ENCODE measurements at places on chromosomes 4 and X. TPM values are rescaled to one million over a fixed set of nuclear protein-coding genes. Genes with fewer than 3 reads are reported as not detected.

DCTD gene
- 272 TPM for polyA plus RNA-seq

- no peak for DNase-seq
Measured at GRCh38 chr4:100198061-100198460, 7.8 kb upstream of the DDIT4L start.

GRCh38 chr4:152038238-152038637 lies 277.4 kb upstream of the GATB start:
- DNase-seq: no peak

GRCh38 chr4:42596918-42597317 lies 60.0 kb downstream of the ATP8A1 start:
- no peak for DNase-seq

FGFBP2 gene
- 2.2 TPM for polyA plus RNA-seq

HDX gene
- 4.3 TPM for polyA plus RNA-seq

DNA sequence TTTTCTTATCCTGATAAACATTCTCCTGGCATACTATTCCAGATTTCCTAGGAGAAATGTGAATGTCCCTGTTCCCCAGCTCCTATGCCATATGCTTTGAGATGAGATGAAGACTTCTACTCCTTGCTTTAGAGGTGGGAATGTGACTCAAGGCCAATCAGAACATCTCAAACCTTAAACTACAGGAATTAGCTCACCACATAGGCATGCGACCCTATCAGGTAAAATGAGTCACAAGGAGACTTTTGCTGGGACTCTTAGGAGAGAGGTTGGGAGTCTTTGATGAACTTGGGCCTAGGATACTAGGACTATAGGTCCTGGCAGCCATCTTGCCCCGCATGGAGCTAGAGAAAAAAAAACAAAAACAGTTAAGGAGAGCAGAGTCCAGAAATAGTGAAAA lies 5.8 kb upstream of the USO1 start:
- no peak for DNase-seq
